ENCODE measurements at places on chromosomes 3 and 15.

- DNase-seq: no peak
Measured at GRCh38 chr3:68740087-68740486, 192.3 kb downstream of the TAFA4 start.

- DNase-seq: no peak
Measured at GRCh38 chr3:98887684-98888083, 13.8 kb downstream of the DCBLD2 start.

DNA sequence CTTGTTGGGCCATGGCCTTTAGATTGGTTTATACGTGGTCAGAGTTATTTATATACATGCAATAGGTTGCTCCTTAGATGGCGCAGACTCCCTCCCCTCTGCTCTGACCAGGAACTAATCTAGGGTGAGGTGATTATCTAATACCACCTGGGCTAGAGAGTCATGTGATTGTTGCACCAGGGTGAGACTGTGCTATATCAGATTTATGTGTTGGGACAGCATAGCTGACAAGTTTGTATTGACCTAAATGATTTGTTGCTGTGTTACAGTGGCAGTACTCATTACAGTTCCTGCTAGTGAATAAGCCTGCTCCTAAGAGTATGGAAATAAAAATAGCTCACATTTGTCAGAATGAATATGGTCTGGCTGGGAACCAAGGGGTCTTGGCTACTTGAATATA, 7.2 kb upstream of the IQCF6 start:
- no peak for DNase-seq

- DNase-seq: no peak
Measured at GRCh38 chr15:35115155-35115725, 30.1 kb upstream of the NANOGP8 start.

GRCh38 chr3:117128133-117128532, 418.6 kb downstream of the TUSC7 start:
- no peak for DNase-seq

DNA sequence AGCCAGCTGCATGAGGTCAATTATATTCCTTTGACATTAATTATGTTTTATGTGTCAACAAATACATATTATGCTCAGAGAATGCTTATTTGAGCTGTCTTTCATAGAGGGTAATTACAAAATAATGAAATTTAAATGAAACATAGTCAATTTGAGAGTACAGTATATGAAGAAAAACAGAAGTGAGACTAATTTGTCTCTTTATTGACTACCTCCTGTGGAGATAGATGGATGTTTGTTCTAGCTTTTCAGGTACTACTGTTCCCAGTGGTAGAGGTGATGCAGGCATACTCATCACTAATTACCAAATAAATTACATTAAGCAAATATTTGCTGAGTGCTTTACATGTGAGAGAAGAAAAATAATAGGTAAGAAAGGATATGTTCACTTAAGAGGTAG, 1129.6 kb downstream of the OTOL1 start:
- no peak for DNase-seq

- DNase-seq: no peak
Measured at GRCh38 chr15:49964551-49964950, 154.5 kb downstream of the ATP8B4 start.

- no peak for DNase-seq
Measured at GRCh38 chr15:67063689-67064606, 1.5 kb upstream of the SMAD3 start.

- no peak for DNase-seq
Measured at GRCh38 chr3:76410762-76411281, 625.5 kb upstream of the ZNF717 start.

DNA sequence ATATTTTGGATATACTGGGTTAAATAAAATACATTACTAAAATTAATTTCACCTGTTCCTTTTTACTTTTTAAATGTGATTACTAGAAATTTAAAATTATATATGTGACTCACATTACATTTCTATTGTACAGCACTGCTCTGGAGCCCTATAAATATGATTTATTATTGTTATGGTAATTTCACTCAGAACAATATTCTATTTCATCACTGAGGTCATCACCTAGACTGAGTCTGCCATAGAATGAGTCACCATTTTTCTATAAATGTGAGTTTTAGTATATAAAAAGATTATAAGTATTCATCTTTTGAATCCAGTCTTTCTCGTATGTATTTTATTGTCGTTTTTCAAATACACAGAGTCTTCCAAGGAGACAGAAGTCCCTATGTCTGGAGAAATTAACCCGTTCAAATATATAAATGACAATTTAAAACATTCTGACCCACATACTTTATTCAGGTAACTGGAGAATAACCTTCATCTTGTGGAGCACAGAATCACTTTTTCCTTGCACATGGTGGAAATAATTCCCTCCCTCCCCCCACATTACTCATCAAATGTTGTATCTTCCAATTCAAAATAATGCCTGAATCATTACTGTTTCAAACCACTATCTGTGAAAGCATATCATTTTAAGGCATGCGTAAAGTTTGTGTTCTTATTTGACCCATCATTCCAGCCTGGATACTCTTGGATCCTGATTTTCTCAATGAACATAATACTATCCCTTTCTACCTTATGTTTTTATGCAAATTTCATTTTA, 30.0 kb downstream of the CHST14 start:
- DNase-seq: no peak

GRCh38 chr15:91589360-91589759, 264.1 kb upstream of the SLCO3A1 start:
- no peak for DNase-seq

DNA sequence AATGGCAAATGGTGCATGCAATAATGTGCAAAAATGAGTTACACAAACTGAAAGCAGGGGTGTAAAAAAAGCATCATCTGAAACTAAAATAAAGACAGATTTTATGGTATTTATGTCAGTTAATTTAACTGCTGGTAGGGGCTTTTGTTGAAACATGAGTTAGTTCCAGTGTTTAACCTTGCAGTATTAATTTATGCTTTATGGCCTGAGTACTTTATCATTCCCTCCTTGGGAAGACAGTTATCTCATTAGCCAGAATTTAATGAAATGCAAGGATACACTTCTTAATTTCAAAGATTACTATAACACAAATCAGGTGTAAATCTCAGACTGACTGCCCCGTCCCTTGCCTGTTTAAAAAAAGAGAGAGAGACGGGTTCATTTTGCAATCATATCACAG, 240.1 kb upstream of the MEIS2 start:
- DNase-seq: no peak

DNA sequence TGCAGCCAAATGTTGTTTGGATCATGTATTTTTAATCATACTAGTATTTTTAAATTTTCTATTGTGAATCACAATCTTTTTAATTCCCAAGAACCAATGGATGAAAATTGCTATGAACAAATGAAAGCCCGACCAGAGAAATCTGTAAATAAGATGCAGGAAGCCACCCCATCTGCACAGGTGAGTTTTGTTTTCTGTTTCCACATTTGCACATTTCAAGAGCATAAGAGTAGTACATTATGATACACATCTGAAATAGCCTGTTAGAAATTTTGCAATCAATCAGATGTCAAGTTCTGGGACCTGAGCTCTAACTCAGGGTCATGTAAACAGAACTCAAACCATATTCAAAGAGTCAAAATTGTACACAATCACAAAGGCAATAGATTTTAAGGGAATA, 26.5 kb downstream of the TRAT1 start:
- DNase-seq: no peak

DNA sequence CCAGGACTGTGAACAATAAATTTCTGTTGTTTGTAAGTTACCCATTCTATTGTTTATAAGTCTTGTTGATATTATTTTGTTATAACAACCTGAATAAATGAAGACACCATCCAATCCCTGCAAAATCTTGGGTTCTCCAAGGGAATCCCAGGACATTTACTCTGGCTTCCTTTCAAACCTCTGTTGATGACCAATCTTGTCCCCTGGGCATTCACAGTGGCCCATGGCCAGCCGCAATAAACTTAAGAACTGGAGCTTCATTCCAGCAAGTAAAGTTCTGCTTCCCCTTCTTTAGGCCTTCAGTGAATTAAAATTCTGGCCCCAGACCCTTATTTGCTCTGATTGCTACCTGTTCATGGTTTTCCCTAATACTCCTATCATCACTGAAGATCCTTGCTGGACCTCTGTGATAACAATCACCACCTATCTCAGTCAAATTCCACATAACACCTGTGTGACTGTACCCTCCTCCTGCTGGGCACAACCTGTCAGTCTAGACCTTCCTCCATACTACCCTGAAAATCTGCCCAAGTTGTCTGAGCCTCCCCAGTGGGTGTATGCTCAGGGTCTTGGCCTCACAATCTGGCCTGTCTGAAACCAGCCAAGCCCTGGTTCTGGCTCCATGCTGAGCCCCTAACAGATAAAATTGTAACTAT, 153.1 kb downstream of the SEMA6D start:
- no peak for DNase-seq

DNA sequence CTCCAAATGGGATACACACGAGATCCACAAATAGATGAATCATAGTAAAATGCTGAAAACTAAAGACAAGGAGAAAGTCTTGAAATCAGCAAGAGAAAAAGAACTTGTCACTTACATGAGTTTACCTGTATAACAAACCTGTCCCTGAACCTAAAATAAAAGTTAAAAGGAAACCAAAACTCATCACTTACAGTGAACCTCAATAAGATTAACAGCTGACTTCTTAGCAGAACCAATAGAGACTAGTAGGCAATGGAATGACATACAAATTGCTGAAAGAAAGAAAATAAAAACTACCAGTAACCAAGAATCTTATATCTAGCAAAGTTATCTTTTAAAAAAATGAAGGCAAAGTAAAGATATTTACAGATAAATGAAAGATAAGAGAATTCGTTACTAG, 27.4 kb downstream of the SEC22A start:
- DNase-seq: no peak

Measured in HS-27A (cell line).